Nephron progenitor cell (in vitro differentiated cells): ENCODE measurements at places on chromosomes 6 and 20.

- H3K4me1 ChIP-seq, result no peaks in the 10 kb centered on the region
- DNase-seq, result no peak
- no peak overlapping the region for H3K4me3 ChIP-seq
- no peaks in the 10 kb centered on the region for H3K36me3 ChIP-seq
- H3K27me3 ChIP-seq, result peaks cover 6% of the 10 kb centered on the region
- no peak overlapping the region for H3K27ac ChIP-seq
Measured at GRCh38 chr6:134768931-134769330, 181.0 kb downstream of the ALDH8A1 start.

GRCh38 chr6:132725471-132725870 lies 11.6 kb upstream of the VNN1 start:
- no peak overlapping the region for H3K27ac ChIP-seq
- no peaks in the 10 kb centered on the region for H3K27me3 ChIP-seq
- no peak overlapping the region for H3K4me3 ChIP-seq
- H3K36me3 ChIP-seq, result no peaks in the 10 kb centered on the region
- peaks cover 21% of the 10 kb centered on the region for H3K4me1 ChIP-seq

DNA sequence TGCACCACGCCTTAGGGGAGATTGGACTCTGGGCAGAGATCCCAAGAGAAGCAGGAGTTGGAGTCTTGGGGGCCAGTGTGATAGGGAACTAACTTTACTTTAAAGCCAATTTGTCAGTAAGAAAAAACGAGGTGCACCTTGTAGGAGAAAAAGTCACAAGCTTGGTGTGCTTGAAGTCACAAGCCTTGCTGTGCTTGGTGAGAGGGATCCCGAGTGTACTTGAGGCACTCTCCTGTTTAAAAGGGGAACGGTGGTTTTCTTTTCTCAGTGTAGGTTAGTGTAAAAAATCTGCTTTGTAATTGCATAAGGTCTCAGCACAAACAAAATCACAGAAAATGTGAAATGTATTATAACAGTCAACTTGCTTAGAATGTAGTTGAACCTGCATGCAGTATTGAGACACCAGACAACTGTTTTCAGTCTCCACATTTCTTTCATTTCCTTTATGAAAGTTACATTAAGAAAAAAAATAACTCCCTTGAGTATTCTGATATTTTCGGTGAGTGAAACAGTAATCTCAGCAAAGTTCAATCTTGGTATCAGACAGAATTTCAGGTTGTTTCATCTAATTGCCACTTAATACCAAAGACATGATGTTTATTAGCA lies 111.1 kb upstream of the DUSP22 start:
- no peaks in the 10 kb centered on the region for H3K36me3 ChIP-seq
- H3K27me3 ChIP-seq, result peaks cover 22% of the 10 kb centered on the region
- H3K4me3 ChIP-seq, result no peak overlapping the region
- H3K27ac ChIP-seq, result no peak overlapping the region
- H3K4me1 ChIP-seq, result no peaks in the 10 kb centered on the region

GRCh38 chr20:61657721-61658377 lies 405.8 kb downstream of the CDH4 start:
- no peak for DNase-seq
- H3K4me1 ChIP-seq, result peaks cover 26% of the 10 kb centered on the region
- no peak overlapping the region for H3K27ac ChIP-seq

DNA sequence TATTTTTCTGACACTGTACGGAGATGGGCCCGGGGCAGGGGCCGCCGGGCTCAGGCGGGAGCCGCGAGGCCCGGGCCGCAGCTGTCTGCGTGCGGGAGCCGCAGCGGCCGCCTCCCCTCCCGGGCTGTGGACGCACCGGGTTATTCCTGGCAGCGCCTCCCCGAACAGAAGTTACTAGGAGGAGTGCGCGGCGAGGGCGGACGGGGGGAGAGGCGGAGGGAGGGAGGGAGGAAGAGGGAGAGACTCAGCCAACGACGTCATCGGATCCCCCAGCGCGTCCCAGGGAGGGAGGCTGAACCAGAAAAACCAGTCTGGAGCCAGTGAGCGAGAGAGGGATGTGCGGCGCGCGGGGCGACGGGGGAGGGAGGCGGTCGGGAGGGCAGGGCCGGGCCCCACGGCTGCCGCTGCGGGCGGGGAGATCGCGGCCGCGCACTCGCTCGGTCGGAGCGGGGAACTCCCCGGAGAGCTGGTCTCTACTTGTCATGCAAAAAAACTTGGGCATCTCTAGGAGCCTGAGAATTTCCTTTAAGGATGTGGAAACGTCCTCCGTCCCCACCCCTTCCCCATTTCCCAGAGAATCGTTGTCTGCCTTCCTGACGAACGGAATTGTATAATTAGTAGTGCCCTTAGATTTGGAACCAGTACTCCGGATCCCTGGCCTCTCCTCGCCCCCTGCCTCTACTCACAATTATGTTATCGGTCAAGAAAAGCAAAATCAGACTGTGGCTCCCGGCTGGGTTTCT lies 1.4 kb upstream of the HIVEP2 start:
- H3K4me3 ChIP-seq, result peak overlapping the region; percentile 98
- peaks cover 41% of the 10 kb centered on the region for H3K4me1 ChIP-seq
- DNase-seq, result peak; percentile 87
- H3K27ac ChIP-seq, result peak overlapping the region; percentile 91

DNA sequence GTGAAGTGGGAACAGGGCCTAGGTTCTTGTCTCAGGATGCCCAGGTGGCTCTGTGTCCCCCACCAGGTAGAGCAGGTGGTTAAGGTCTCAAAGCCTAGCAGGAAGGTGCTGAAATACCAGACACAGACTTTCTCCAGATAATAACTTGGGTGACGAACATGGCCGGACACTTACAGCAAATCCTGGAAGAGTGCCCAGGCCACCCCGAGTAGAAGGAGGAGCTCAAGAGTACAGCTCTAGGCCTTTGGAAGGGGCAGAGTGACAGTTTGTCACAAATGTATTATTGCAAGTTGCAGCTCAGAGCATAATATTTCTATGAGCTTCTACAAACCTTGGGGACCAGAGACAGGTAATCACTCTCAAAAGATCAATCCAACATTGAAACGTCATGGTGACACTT lies 251.6 kb upstream of the SOX4 start:
- peaks cover 1% of the 10 kb centered on the region for H3K27me3 ChIP-seq
- DNase-seq, result no peak
- no peak overlapping the region for H3K27ac ChIP-seq
- no peak overlapping the region for H3K4me3 ChIP-seq
- H3K4me1 ChIP-seq, result peaks cover 7% of the 10 kb centered on the region

- peak; percentile 65 for DNase-seq
- peaks cover 56% of the 10 kb centered on the region for H3K4me1 ChIP-seq
- H3K27me3 ChIP-seq, result peaks cover 31% of the 10 kb centered on the region
- H3K27ac ChIP-seq, result peak overlapping the region; percentile 98
- H3K4me3 ChIP-seq, result peak overlapping the region; percentile 95
Measured at GRCh38 chr6:32154514-32155161, 697 bp downstream of the PPT2 start.

DNA sequence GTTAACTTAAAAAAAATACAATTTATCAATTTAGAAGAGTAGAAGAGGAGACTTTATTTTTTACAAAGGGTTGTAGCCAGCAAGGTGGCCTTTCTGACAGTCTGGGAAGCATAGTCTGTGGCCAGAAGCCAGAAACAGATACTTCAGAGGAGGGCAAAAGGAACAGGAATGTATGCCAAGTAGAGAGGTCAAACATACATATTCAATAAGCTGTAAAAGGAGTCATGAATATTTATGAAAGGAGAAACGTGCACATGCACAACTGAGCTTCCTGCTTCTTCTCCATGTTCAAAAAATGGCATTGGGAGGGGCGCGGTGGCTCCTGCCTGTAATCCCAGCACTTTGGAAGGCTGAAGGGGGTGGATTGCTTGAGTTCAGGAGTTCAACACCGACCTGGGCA lies 43.9 kb upstream of the FAM184A start:
- H3K4me3 ChIP-seq, result no peak overlapping the region
- no peak overlapping the region for H3K27ac ChIP-seq
- peaks cover 5% of the 10 kb centered on the region for H3K4me1 ChIP-seq
- H3K36me3 ChIP-seq, result no peaks in the 10 kb centered on the region

GRCh38 chr6:128259730-128260685 lies 260.4 kb downstream of the PTPRK start:
- no peaks in the 10 kb centered on the region for H3K4me1 ChIP-seq
- peaks cover 22% of the 10 kb centered on the region for H3K36me3 ChIP-seq
- no peak for DNase-seq
- no peaks in the 10 kb centered on the region for H3K27me3 ChIP-seq
- H3K27ac ChIP-seq, result no peak overlapping the region

GRCh38 chr6:50778696-50779095 lies 40.0 kb upstream of the TFAP2B start:
- H3K27me3 ChIP-seq, result peaks cover 6% of the 10 kb centered on the region
- H3K4me3 ChIP-seq, result no peak overlapping the region
- no peaks in the 10 kb centered on the region for H3K36me3 ChIP-seq

GRCh38 chr6:35496841-35497570 lies at the start of gene TEAD3:
Gene TEAD3, minus strand, starts transcription at chr6:35497079.
- H3K4me1 ChIP-seq, result peaks cover 74% of the 10 kb centered on the region
- peak within 1 kb of the TSS; percentile 88 for H3K27ac ChIP-seq
- H3K4me3 ChIP-seq, result peak within 1 kb of the TSS; percentile 86
- DNase-seq, result peak; percentile 88
- H3K27me3 ChIP-seq, result no peaks in the 10 kb centered on the region

GRCh38 chr6:153192943-153193885 lies 62.1 kb upstream of the RGS17 start:
- no peaks in the 10 kb centered on the region for H3K36me3 ChIP-seq
- H3K4me1 ChIP-seq, result no peaks in the 10 kb centered on the region
- H3K27ac ChIP-seq, result no peak overlapping the region
- peaks cover 3% of the 10 kb centered on the region for H3K27me3 ChIP-seq
- H3K4me3 ChIP-seq, result no peak overlapping the region

DNA sequence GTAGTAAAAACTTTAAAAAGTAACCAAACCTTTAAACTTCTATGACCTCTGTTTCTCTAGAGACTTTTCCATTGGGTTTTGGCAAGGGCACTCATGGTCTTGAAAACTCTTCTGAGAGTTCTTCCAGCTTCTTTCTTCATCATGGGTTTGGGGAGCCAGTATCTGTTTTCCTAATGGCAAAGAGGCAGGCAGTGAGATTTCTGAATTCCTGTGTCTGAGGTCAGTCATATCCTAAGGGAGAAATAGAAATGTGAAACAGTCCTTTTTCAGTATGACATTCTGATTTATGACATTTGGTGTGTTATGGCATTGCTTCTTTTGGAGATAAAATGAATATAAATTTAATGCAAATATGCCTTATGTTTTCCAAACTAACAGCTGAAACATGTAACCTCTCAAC lies 518.5 kb upstream of the MARCKS start:
- no peak overlapping the region for H3K27ac ChIP-seq
- H3K4me3 ChIP-seq, result no peak overlapping the region
- DNase-seq, result no peak
- H3K27me3 ChIP-seq, result no peaks in the 10 kb centered on the region

- peak within 1 kb of the TSS; percentile 84 for H3K4me3 ChIP-seq
- H3K4me1 ChIP-seq, result peaks cover 30% of the 10 kb centered on the region
- H3K27me3 ChIP-seq, result no peaks in the 10 kb centered on the region
Measured at GRCh38 chr20:59042151-59042795, at the start of gene PRELID3B. Gene PRELID3B, minus strand, starts transcription at chr20:59042786. Its CDS starts 56 bp downstream, at chr20:59042730.

- DNase-seq, result no peak
- peaks cover 8% of the 10 kb centered on the region for H3K27me3 ChIP-seq
- no peak overlapping the region for H3K27ac ChIP-seq
- no peak overlapping the region for H3K4me3 ChIP-seq
- H3K36me3 ChIP-seq, result no peaks in the 10 kb centered on the region
Measured at GRCh38 chr6:50935442-50935841, 116.8 kb downstream of the TFAP2B start.
